ENCODE measurements at places on chromosomes 12 and 14.
A peak's percentile ranks its signal among the peaks of the same experiment; 100 is the strongest.

DNA sequence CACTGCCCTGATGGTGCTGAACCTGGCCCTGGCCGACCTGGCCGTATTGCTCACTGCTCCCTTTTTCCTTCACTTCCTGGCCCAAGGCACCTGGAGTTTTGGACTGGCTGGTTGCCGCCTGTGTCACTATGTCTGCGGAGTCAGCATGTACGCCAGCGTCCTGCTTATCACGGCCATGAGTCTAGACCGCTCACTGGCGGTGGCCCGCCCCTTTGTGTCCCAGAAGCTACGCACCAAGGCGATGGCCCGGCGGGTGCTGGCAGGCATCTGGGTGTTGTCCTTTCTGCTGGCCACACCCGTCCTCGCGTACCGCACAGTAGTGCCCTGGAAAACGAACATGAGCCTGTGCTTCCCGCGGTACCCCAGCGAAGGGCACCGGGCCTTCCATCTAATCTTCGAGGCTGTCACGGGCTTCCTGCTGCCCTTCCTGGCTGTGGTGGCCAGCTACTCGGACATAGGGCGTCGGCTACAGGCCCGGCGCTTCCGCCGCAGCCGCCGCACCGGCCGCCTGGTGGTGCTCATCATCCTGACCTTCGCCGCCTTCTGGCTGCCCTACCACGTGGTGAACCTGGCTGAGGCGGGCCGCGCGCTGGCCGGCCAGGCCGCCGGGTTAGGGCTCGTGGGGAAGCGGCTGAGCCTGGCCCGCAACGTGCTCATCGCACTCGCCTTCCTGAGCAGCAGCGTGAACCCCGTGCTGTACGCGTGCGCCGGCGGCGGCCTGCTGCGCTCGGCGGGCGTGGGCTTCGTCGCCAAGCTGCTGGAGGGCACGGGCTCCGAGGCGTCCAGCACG, 4.7 kb downstream of the LTB4R start:
- no peak for DNase-seq

GRCh38 chr12:115452751-115453281, 768.8 kb upstream of the TBX3 start:
- DNase-seq, result no peak

GRCh38 chr12:56154246-56154771, 1.9 kb downstream of the MYL6B start:
- no peak for DNase-seq

DNA sequence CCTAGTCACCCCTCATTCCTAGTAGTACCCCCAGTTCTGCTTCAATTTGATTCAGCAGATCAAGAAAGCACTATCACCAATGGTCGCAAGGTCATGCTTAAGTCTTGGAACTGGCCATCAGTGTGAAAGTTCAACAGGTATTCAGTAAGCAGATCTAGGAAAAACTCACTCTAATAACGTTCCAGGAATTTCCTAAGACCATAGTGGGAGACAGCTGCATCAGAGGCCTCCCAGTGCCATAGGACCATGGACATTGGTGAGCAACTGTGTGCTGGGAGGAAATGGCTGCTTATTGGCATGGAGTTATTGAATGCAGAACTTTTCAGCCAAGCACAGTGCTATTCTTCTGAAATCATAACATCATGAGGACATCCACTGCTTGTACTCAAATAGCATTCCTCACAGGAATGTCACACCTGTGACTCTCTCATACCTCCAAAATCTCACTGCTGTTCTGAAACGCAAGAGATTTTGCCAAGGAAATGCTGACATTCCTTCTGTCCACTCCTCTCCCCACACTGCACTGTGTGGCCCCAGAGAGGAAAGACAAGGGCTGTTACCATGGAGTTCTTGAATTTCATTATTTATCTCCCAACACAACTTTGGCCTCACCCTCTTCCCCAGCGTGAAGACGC, 30.9 kb upstream of the MDM2 start:
- no peak for DNase-seq

DNA sequence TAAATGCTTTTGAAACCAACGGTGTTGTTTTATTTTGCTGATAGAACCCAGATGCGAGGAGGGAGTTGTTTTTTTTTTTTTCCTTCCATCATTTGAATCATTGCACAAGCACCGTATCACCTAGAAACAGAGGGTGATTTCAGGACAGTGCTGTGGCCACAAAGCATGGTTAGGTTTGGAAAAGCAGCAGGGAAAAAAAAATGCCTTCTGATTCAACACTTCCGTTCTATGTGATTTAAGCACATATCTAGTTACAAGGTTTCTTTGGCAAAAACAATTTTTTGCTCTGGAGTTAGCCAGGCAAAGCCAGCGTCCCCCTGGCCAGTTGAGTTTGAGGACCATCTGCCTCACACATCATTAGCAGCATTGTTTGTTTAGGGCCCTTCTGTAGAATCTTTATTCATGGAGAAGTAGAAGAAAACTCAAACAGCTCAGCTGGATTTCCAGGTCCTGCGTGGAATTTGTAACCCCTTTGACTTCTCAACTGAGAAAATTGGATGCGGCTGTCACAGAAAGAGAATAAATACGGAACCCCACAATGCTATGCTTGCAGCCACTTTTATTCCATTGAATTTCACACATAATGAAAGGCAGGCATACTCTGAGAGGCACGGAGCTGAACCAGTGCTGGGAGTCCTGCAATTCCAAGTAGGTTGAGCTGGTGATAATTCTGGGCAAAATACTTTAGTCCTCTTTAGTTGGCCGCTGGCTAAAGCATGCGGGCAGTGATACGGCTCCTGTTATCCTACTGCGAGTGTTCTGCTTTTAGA, 17.0 kb upstream of the WNT5B start:
- DNase-seq, result no peak

- DNase-seq, result no peak
Observed at GRCh38 chr14:104865631-104866441, 768 bp downstream of the CEP170B start.

- peak; percentile 46 for DNase-seq
Observed at GRCh38 chr14:93059917-93060545, 55.7 kb downstream of the ITPK1 start.

DNA sequence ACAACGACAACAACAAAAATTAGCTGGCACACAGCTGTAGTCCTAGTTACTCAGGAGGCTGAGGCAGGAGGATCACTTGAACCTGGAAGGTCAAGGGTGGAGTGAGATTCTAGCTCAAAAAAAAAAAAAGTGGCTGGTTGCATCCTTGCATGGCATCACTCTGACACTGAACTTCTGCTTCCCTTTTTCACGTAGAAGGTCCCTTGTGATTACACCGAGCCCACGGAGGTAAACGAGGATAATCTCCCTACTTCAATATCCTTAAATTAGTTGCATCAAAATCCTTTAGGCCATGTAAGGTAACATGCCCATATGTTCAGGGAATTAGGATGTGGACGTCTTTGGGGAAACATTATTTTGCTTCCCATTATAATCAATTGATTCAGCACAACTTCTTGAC, 4.0 kb upstream of the PPP4R4 start:
- DNase-seq, result no peak

DNA sequence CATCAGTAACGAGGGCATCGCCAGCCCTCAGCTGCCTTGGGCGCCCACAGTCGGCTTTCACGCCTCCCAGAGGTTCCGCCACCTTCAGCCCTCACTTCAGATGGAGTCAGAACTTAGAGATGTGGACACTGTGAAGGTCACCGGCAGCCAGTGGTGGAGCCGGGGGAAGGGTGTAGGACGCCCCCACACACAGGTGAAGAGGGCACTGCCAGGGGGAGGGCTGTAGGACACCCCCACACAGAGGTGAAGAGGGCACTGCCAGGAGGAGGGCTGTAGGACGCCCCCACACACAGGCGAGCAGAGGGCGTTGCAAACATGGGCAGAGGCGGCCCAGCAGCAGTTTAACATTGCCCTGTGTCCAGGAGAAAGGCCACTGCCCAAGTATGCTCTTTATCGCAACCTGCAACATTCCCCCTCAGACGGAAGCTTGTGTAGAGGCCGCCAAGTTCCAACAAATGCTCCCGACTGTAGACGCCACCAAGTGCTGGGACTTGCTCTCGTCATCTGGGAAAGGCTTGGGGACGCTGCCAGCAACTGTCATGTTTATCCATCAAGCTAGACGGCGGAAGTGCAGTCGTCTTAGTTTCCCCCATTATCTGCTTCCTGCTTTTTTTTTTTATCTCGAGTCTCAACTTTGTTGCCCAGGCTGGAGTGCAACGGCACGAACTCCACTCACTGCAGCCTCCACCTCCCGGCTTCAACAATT, 4.9 kb upstream of the ANKLE2 start:
- DNase-seq, result no peak

DNA sequence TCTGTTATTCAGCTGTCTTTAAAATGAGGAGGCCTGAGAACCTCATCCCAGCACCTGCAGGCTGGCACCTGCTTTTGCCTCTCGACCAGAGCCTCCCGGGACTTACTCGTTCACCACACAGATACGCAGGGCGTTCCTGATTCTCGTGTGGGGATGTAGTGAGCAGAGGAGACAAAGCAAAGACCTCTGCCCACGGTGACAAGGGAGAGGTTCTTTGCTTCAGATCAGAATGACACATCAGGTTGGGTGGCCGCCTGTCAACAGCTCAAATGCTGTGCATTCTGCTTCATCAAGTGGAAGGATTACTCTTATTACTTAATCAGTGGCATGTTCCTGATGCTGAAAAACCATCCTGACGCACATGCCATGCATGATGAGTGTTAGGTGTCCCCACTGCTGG, 24.4 kb downstream of the DEGS2 start:
- no peak for DNase-seq

- no peak for DNase-seq
Observed at GRCh38 chr12:67892259-67893021, 96.8 kb upstream of the IFNG-AS1 start.

GRCh38 chr12:16939871-16940306, 333.9 kb upstream of the LMO3 start:
- DNase-seq, result no peak

DNA sequence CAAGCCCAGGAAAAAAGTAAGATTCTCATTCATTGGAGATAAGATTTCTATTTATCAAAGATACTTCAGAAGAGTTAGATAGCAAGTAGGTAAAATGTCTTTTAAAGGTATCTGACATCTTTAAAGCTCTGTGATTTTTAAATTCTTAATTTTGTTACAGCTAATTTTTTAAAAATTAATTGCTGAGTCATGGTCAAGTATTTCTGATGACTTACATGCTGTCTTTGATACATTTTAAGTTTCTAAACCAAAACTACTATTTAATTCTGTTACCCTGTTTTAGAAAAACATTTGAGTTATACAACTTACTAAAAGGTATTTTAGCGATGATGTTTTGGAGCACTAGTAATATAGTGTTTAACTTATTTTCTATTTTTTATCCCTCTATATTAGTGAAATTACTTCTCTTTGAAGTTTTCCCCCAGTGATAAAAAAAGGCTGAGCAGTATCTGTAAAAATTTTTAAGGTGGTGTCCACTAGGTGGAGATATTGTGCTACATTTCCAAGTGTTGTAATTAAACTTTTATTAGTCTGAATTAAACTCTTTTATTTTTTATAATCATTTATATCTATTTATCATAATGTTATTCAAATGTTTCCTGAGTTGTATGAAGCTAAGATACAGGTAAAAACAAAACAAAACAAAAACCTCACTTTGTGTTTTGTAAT, 11.5 kb downstream of the ALG10 start:
- DNase-seq, result peak; percentile 30

GRCh38 chr12:121061831-121062230, 22.8 kb upstream of the OASL start:
- DNase-seq, result no peak

- DNase-seq, result no peak
Observed at GRCh38 chr14:44701563-44702263, 194.6 kb upstream of the FSCB start.

DNA sequence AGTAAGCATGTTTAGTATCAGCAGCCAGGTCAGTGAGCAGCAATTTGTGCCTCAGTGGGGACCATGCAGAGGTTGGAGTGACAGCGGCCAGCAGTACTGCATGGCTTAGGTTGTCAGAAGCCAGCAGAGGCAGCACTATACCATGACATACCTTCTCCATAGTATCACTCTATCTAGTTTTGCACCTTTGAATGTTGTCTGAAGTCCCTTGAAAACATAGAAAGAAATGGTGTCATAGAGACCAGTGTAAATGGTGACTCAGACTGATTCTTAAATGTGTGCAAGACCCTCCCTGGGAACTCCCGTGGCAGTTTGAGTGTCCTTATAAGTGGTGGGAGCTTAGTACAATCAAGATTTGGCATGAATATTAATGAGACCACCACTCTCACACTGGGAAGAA, 124.4 kb downstream of the SLC38A1 start:
- no peak for DNase-seq

DNA sequence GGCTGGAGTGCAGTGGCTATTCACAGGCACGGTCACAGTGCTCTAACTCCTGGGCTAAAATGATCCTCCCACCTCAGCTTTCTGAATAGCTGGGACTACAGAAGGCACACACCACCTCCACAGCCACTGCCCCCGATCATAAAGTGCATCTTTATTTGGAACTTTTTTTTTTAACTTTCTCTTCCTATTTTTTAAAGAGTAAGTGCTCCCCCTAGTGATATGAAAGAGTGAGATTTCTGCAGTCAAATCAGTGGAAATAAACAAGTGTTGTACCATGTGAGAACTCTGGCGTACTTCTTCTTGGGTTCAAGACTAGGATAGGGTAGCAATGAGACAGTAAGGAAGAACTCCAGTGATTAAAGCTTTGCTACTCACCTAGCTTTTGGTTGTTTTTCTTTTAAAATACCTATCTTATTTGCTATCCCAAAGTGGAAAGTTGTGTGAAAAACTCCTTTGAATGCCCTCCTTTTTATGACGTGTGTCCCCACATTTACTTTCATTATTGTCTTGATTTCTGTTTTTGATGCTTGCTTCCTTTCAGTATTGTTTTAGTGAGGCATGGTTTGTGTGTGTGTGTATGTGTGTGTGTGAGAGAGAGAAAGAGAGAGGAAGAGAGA, 6.6 kb downstream of the PPP4R4 start:
- peak; percentile 63 for DNase-seq

DNA sequence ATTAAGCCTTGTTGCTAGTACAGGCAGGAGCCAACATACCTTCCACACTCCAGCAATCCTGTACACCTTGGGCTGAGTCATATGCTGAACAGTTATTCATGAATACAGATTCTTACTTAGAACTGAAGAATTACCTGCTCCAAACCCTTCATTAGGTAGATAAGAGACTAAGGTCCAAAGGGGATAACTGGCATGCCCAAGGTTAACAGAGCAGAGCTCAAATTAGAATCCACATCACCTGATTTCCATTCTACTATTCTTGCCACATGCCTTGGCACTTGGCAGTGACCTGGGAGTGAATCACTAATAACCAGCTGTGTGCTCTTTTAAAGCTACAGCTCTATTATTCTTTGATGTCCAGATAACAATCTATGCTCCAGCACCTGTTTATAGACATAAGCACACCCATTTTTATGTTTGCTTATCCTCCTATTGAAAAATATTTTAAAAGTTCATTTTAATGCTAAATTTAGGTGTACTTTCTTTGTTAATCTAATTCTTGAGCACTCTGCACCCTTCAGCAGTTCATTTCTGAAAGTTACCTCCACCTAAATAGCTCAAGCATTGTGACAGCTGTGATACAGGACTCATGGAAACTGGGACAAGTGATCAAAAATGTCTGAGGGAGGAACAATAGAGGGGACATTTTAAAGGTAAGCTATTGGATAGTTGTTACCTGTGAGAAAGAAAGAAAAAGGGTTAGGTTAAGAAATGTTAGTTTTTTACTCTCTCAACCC, 19.4 kb downstream of the LPCAT3 start:
- DNase-seq, result no peak
